Heart left ventricle (tissue), 16 donors: ENCODE measurements at places on chromosomes 4 and X. TPM values are rescaled to one million over a fixed set of nuclear protein-coding genes. Genes with fewer than 3 reads are reported as not detected.

GSX2 gene
- polyA plus RNA-seq: 0.04 TPM

GRCh38 chr4:123939621-123940020 lies 543.0 kb downstream of the SPRY1 start:
- no peak for DNase-seq

- DNase-seq: peak; percentile 48
Measured at GRCh38 chr4:37648084-37648817, 37.9 kb downstream of the RELL1 start.

- DNase-seq: no peak
Measured at GRCh38 chrX:26778320-26778888, 562.4 kb downstream of the MAGEB5 start.

- no peak for DNase-seq
Measured at GRCh38 chr4:166045457-166045856, 172.4 kb downstream of the TLL1 start.

DNA sequence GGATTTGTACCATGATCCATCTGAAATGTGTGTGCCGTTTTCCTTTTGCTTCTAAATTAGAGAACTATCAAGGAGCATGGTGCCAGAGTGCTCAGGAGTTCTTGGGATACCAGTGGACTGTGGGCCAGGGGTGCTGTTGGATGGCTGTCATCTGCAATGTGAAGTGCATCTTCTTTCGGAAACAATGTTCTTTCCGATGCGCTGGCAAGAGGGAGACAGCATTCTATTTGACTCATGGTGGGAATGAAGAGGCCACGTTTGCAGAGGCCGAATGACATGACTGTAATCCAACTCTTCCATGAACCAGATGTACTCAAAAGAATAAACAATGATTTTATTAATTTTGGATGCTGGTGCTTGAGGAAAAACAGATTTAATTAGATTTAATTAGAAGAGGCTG lies 45.5 kb downstream of the SORCS2 start:
- DNase-seq: no peak
